ENCODE measurements at places on chromosomes 1 and 21.

DNA sequence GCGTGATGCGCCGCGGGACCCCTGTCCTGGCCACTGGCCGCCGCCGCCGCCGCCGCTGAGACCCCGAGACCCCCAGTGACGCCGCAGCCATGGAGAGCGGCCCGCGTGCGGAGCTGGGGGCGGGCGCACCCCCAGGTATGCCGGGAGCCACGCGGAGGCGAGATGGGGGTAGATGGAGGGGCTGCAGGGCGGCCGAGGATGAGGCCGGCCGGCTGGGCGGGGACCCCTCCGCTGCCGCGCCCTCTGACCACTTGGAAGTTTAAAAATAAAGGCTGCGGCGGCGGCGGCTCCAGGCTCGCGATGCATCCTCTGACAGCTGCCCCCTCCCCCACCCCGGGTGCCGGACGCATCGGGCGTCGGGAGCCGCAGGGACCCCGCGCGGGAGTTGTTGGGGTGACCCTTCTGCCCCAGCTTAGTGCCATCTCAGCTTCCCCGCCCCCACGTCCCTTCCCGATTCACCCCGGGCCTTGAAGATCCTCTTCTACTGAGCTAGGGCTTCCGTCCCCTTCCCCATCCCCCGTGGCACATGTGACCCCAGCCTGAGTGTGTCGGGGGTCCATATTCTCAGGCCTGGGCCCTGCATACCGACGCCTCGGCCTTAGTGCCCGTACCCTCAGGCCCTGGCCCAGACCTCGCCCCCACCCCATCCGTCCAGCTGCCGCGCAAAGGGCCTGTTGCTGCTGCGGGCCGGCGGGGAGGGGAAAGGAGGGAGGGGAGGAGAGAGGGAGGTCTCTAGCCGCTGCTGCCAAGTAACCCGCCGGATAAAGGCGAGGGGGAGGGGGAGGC lies 562 bp downstream of the MAP7D1 start:
- no peak for DNase-seq

- no peak for DNase-seq
These were observed 1165.1 kb upstream of the NCAM2 start for GRCh38 chr21:19833082-19833481.

- DNase-seq = no peak
These were observed 249.1 kb downstream of the FOXD2 start for GRCh38 chr1:47686731-47687630.

DNA sequence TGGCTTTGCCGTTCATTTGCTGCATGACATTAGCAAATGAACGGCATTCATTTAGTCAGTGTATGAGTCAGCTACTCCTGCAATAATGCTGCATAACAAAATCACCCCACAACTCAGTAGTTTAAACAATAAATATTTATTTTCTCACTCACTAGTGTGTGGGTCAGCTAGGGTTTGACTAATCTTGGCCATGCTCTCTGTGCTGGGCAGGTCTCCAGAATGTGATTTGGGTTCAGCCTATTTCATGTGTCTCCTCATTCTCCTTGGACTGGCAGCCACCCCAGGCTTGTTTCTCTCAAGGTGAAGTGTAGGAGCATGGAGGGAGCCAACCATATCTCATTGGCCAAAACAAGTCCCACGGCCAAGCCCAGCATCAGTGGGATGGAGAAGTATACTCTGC lies 104.3 kb downstream of the LACTBL1 start:
- DNase-seq = no peak

GRCh38 chr1:8408151-8408839 lies 90.4 kb downstream of the SLC45A1 start:
- no peak for DNase-seq

- no peak for DNase-seq
These were observed 521.1 kb upstream of the BEND5 start for GRCh38 chr1:49297783-49298182.

DNA sequence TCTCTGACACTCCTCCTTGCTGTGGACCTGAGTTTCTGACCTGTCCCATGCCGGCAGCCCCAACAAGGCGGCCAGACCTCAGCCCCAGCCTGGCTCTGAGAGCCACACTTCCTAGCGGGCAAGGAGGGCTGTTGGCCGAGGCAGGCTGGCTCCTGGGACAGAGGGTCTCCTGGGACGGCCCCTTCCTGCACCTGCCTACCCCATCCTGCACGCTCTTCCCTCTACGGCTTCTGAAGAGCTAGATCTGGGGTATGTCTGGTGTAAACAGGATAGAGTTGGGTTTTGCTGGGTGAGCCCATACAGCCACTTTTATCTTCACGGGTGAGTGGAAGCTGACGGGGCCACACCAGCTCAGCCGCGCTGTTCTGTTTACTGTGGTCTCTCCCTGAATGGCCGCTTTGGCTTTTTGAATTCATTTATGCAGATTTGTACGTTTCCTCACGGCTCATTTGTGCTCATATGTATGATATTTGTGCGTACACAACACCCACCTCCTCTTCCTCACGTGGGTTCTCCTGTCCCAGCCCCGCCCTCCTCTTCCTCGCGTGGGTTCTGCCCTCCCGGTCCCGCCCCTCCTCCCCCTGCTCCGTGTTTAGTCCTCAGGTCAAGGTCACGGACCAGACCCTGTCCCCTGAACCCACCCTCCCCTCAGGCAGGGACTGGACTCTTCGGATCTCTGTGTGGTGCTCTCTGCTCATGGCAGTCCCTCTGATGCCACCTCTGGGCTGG lies 34.7 kb upstream of the POFUT2 start:
- DNase-seq = no peak

- no peak for DNase-seq
These were observed 29.3 kb downstream of the NIBAN1 start for GRCh38 chr1:184945029-184945428.

GRCh38 chr1:39105841-39106765 lies 80.0 kb downstream of the NDUFS5 start:
- no peak for DNase-seq

- no peak for DNase-seq
These were observed 4.0 kb upstream of the BRWD1 start for GRCh38 chr21:39317134-39318090.

DNA sequence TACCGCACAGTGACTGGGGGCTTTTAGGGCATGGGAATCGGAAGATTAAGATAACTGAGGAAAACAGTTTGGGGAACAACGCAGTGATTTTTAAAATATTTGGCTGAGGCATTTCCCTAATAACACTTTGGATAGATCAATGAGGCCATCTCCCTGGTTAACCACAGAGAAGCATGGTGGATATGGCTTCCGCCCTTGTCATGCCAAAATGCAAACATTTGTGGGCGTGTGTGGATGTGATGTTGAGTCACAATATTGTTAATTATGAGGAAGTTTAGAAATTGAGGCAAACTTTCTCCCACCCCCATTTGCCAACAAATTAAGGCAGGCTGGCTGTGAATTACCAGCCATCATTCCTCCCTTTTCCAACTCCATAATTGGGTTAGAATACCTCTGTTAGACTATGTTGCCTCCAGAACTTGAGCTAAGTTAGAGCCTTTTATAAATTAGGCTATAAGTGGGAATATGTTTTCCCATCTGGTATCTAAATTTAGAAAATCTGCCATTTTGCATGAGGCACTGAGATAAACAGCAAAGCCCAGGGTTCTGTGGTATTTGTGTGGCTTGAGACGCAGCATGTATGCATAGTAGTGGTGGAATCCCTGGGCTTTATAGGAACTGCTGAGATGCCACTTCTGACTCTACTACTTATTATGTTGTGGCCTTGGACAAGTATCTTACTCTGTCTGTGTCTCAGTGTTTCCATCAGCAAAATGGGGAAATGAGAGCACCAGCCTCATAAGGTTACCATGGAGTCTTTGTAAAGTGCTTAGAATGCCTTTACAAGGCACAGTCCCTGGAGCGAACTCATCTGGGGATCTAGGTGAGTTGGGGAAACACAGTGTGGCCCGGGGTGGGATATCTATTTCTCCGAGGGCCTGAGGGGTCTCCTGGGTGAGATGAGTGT lies 154.6 kb downstream of the C1orf94 start:
- DNase-seq = no peak

DNA sequence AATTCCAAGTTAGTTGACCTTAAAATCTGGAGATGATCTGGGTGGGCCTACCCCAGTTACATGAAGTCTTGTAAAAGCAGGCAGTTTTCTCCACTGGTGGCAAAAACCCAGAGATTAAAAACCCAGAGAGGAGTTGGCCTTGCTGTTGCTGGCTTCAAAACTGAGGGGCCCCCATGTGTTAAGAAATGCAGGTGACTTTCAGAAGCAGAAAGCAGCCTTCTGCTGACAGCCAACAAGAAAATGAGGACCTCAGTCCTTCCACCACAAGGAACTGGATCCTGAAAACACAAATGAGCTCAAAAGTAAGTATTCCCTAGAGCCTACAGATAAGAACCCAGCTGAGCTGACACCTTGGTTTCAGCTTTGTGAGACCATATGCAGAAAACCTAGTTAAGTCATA lies 343.7 kb upstream of the ZRANB2 start:
- no peak for DNase-seq

GRCh38 chr1:225825078-225825477 lies 15.2 kb downstream of the EPHX1 start:
- no peak for DNase-seq

DNA sequence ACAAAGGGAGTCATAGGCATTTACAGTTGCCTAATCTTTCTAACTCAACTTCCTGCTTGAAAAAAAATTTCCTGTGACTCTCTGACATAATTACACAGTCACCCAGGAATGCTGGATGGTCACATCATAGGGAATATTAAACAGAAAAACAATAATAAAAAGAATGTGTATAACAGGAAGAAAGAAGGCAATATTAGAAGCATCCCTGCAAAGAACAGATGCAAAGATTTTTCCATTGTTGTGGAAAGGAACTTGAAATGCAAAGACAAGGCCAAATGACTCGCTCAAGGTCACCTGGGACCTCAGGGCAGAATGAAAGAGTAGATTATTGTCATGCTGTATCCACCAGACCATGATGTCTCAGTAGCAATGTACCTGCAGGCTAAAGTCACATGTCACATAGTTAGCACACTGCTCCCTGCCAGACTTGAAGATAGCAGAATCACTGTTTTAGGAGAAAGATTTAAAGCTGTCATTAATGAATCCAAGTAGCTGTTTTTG lies 184.3 kb downstream of the CYYR1 start:
- no peak for DNase-seq

DNA sequence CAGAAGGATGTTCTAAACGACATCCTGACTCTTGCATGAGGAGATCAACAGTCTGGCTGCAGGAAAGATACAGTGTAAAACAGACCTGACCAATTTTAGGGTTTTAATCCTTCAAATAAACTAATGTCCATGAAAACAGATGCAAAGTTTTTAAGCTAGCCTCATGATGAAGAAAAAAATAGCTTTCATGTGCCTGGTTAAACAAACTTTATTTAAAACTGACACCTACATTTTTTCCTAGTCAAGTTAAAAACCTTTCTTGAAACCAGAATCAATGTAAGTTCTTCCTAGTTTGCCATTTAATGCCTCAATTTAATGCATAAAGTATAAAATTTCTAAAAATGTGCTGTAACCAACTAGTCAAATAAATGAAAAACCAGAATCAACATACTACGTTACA lies 2.9 kb downstream of the WDR26 start:
- DNase-seq = no peak

DNA sequence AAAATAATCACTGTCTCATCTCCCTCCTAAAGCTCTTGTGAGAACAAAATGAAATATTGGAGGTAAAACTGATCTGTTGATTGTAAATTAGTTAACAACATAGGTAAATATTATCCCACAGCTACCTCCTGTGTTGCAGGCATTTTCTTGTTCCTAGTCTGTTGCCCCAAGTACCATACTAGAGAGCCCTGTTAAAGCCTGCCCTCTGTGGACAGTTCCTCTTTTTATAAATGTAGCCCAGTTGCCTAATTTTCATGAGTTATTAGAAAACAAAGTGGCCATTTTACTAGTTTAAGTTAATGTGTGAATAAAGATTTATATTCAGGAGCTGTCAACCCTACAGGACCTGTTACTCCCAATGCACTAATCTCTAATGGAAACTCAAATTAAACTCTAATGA lies 180.0 kb upstream of the KCND3 start:
- DNase-seq = no peak

GRCh38 chr1:6275826-6276782 lies 15.2 kb upstream of the GPR153 start:
- peak; percentile 77 for DNase-seq

- no peak for DNase-seq
These were observed 29.7 kb downstream of the CCDC185 start for GRCh38 chr1:223422911-223423310.

GRCh38 chr1:208421486-208421885 lies 177.3 kb upstream of the PLXNA2 start:
- DNase-seq = no peak

DNA sequence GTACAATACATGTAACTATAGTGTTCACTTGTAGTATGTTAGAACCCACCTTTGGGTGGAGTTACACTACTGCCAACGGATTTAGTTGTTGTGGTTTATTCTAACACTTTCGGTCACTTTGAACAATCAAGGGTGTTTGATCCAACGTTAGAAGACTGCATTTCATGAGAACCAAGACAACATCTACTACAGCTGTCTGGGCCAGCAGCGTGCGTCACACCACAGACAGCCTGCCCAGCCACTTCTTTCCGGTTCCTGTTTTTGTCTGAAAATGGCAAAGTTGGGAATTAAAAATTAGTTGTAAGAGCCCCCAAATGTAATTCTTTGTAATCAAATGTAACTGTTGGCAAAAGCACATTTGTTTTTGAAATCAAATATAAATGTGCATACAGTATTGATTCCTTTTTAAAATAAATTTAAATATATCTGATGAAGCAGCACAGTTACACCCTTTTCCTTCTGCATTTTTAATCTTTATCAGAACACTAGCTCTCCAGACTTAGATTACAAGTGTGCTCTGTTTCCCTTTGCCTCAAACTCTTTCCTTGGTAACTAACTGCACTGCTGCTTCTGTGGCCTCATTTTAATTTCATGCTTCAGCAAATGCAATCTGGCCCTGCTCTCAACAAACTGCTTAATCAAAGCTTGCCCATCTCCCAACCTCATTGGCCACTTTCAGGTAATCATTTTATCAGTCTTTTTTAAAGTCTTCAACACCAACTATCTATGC lies 86.6 kb upstream of the DPH5 start:
- DNase-seq = no peak

- no peak for DNase-seq
These were observed 107.0 kb downstream of the NRIP1 start for GRCh38 chr21:14957836-14958235.

DNA sequence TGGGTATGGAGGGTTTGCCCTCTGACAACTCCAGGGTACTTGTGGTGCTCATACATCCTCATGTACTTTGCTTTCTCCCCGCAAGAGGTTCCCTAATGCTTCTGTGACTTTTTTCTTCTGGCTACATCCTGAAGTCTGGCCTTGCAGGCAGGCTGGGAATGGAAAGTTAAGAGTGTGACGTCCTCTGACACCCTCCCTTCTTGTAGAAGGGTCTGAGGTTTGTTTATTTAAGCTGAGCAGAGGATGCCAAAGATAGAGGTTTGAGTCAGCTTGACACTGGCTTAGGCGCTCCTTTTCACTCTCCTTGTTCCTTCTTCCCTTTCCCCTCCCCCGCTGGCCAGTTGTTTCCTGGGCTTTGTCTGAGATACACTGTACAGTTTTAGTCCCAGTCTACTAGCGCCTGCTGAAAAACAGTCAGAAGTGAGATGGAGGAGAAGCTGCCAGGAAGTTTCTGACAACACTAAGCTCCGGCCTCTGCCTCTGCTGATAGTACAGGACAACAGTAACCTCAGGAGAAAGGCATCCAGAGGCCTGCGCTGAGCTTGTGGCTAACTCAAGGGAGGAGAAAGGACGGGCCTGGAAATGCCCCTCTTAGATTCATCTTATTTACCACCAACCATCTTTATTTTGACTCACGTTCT lies at the start of gene MACF1:
MACF1 (plus strand) TSS at position 255 of the 641 bp plus-strand sequence; CDS start at position 583, 328 bp downstream.
- no peak for DNase-seq

Measured in NCI-H187 treated with DMSO at 0.1 percent for 48 hours (cell line).